ENCODE measurements at places on chromosomes 2 and 18.

- no peak for DNase-seq
Measured at GRCh38 chr2:167355821-167356220, 467.5 kb downstream of the XIRP2 start.

- no peak for DNase-seq
Measured at GRCh38 chr2:29492701-29493100, 377.5 kb downstream of the CLIP4 start.

- DNase-seq, result peak; percentile 44
Measured at GRCh38 chr18:47036298-47036874, 965 bp upstream of the ELOA2 start.

- peak; percentile 38 for DNase-seq
Measured at GRCh38 chr2:235116885-235117492, 165.2 kb downstream of the SH3BP4 start.

DNA sequence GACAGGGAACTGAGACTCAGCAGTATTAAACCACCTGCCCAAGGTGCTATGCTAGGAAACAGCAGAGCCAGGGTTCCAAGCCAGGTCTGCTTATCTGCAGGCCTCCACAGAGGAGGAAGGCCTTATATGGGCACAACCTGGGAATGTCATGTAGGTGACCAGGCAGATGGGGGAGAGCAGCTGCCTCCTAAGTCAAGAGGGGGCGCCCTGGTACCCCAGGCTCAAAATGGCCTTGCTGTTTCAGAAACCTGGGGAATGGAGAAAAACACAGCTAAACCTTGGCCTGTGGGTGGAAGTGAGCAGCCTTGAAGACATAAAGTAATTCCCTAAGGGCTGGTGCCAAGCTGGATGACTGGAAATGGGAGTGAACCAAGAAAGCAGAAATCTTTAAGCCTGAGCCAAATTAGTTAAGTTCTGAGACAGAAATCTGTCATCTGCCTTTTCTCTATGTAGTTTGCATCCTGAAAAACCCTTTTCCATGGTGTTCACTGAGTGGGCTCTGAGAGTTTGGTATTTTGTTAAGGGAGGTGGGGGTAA lies 79.1 kb downstream of the MAPK4 start:
- DNase-seq, result peak; percentile 49

DNA sequence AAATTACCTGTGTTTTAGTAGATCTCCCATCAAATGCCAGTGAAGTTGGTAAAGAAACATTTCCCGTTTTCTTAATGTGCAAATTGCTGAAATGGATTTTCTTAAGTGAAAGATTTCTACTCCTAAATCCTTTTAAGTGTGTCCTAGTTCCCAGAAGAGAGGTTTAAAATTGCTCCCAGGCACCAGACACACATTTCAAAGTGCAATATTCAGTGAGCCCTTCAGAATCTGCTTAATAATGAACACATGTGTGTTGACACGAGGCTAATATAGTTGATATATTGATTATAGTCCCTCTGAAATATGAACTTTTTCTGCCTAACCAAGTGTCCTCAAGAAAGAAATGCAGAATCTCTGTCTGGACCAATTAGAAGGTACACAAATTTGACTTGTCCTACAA lies 861.7 kb upstream of the CNTNAP5 start:
- no peak for DNase-seq

GRCh38 chr2:239824866-239825704 lies 200.1 kb downstream of the NDUFA10 start:
- no peak for DNase-seq

DNA sequence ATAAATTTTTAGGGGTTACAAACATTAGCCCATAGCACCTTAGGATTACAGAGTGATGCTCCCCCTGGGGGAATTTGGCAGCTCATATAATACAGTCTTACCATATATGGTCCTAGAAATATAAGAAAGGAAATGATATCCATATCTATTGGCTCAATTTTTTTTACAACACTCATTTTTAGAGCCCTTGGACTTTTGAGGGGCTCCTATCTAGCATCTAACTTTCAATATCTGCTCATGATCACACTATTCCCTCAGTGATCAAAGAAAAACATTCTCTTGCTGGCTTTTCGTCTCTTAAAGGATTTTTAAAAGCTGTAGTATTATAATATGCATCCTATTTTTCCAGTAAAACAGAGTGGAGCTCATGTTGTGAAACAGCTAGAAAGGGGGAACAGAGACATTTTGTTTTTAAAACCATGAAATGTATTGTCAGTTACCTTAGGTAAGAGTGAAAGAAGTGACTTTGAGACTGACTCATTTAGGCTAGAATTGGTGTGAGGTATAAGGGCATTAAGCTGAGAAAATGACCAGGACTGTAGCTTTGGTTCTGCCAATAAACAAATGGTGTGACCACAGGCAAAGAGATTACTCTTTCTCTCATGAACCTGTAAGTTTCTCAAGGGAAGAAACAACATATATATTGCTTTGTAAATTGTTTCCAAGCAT lies 65.8 kb downstream of the ALPK2 start:
- no peak for DNase-seq

DNA sequence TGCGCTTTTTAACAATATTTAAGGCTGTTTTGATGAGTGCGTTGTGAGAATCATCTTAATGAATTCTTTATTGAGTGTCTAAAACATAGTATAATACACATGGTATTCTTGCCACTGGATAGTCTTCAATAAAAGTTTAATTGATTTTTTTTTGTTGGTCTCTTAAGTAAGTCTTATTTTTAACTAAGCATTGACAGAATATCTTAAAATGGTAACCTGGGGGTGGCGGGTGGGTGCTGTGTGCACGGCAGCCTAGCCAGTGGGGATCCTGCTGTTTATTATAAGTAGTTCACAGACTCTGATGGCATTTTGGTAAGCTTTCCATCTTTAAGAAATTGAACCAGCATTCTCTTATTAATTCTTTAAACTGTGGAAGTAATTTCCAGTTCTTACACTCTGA lies 6.0 kb downstream of the SOX11 start:
- no peak for DNase-seq

- no peak for DNase-seq
Measured at GRCh38 chr2:143577489-143577888, 448.3 kb downstream of the ARHGAP15 start.

DNA sequence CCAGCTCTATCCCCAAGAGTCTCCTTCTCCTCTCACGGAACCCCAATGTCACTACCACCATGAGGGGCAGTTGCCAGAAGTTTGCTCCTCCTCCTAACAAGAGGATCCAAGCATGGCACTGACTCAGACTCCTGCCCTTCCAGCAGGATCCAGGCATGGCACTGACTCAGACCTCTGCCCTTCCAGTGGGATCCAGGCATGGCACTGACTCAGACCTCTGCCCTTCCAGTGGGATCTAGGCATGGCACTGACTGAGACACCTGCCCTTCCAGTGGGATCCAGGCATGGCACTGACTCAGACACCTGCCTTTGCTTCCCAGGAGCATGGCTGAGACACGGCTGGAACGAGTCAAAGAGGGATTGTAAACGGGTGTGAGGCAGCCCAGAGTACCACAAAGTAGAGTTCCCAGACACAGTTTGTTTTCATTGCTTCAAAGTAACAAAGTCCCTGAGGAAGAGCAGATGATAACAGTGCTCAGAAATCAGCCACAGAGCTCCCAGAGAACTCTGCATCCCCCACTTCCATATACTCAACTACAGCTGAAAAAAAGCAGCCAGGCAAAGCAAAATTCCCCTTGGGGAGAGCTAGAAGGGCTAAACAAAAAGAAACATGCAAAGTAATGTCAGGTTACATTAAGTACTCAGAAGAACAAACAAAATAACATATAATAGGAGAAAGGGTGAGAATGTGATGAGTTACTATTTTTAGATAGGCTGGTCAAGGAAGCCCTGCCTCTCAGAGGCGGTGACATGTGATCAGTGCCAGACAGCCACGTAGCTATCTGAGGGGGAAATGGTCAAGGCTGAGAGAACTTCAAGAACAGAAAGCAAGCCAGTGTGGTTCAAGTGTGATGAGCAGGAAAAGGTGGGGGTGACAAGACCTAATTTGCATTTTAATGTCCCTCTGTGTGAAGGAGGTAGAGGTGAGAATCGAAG lies 3.0 kb downstream of the BUB1 start:
- no peak for DNase-seq

- peak; percentile 35 for DNase-seq
Measured at GRCh38 chr18:57437402-57437765, 2.2 kb downstream of the ONECUT2 start.

GRCh38 chr2:42722320-42723190 lies 41.4 kb downstream of the OXER1 start:
- DNase-seq, result peak; percentile 10
